Femur (tissue), 1 donor: ENCODE measurements at places on chromosomes 6 and 20.

DNA sequence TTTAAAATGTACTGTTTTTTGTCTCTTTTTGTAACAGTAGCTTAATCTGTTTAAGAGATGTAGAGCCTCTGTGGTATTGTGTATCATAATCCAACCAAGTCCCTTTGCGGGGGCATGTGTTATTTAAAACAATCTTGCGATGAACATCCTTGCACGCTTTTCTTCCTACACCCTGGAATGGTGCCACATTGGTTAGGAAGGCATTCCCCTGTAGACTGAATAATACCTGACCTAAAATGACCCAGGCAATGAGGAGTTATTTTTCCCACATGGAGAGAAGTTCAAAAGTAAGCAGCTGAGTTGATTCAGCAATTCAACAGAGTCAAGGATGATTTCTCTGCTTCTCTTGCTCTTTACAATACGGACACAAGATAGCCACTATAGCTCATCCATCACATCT lies 142.0 kb upstream of the PMEPA1 start:
- DNase-seq, result no peak

GRCh38 chr20:59962155-59962554 lies 3.9 kb downstream of the CDH26 start:
- no peak for DNase-seq

GRCh38 chr6:170444811-170445211 lies 108.3 kb downstream of the PSMB1 start:
- no peak for DNase-seq

- no peak for DNase-seq
Measured at GRCh38 chr20:18139832-18140231, 2.2 kb downstream of the KAT14 start.

GRCh38 chr6:101776919-101777350 lies 383.4 kb downstream of the GRIK2 start:
- DNase-seq, result peak; percentile 35

GRCh38 chr6:140811642-140812041 lies 1321.1 kb upstream of the GJE1 start:
- DNase-seq, result no peak

DNA sequence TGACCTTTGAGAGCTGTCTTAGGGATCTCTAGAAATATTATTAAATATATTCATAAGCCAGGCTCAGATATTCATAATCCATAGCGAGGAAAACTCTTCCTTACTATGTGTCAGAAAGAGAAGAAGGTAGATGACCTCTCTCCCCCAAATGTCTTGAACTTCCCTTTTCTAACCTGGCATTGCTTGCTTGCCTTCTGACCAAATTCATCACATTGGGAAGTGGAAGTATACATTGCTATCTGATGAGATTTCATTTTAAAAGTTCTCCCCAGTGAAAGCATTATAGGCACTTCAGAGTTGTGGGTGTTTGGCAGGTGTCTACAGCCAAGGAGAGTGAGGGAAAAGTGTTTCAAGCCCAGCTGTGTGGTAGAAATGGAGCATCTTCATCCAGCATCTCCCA lies 197.3 kb downstream of the ZFAND3 start:
- no peak for DNase-seq

- DNase-seq, result no peak
Measured at GRCh38 chr6:159976686-159977254, 7.9 kb downstream of the IGF2R start.

- no peak for DNase-seq
Measured at GRCh38 chr20:33647603-33648395, 14.3 kb upstream of the C20orf144 start.

GRCh38 chr20:673603-674001 lies 2.0 kb downstream of the SCRT2 start:
- no peak for DNase-seq

- no peak for DNase-seq
Measured at GRCh38 chr6:163705923-163706322, 291.4 kb downstream of the QKI start.

- DNase-seq, result no peak
Measured at GRCh38 chr20:64044484-64045247, 4.8 kb downstream of the SOX18 start.

DNA sequence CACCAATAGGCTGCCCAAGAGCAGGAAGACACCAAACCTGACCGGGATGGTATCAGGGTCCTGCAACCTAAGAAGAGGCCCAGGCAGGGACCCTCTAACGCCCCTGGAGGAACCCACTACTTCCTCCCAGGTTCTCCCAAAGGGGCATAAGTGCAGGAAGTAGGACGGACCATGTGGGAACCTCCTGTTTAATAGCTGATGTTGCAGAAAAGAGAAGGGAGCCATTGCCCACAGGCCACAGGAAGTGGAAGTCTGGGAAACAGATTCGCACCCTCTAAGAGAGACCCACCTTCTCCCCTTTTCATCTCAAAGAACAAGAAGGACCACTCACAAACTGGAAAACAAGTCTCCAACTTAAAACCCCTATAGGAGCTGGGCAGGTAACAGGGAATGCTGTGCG lies 18.1 kb downstream of the PREX1 start:
- no peak for DNase-seq

DNA sequence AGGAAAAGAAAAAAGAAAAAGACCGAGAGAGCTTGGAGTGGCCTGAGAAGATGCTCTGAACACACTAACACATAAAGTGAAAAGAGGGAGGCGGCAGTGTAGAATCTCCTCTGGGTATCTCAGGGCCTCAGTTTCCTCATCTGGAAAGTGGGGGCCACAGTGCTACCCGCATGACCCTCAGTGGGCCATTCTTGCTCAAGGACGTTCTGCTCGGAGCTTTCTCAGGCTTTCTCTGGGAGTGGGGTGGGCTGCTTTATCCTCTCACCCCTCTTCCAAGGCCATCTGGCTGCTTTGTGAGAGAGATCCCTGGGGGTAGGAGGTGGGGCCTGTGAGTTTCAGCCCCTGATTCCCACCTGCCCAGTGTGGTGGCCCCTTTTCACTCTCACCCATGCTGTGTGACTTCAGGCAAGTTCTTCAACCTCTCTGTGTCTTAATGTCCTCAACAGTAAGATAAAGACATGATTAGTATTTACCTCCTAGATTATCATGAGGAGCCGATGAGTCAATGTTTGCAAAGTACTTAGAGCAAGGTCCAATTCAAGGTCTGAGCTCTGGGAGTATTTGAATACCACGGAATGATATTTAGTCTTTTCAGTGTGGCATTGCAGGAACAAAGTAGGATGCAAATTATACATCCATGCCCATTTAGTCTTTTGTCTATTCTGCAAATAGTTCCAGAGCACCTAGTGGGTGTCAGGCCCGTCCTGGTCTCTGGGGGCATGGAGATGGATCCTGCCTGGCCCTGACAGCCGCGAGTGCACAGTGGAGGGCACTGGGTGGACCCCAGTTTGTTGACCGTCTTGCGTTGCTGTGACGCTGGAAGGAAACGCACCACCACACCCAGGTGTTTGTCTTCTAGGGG lies 34.3 kb downstream of the SRC start:
- peak; percentile 11 for DNase-seq

DNA sequence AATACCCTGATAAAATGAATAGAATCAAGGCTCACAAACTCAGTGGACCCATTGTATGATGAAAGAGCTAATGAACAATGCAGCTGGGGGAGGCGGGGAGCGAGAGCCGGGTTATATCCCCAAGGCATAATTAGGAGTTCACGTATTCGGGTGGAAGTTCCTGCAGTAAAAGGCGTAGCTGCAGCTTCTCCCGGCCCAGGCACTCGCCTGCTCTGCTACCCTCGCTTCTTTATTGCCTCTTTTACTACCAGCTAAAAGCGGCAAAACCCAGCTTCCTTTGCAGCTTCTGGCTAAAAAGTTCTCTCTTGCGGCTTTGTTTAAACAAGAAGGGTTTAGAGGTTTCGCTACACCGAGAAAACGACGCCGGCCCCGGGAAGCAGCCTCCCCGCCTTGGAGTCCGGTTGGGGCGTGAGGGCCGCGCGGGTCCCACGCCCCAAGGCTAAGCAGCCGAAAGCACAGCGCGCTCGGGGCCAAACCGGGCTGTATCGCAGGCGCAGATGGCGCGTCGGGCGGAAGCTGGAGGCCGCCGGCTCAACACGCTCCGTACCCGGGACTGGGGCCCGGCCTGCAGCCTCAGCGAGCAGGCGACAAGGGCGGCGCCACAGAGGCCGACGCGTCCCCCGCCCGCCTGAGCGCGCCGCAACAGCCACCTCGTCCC lies 1.6 kb downstream of the ZBTB2 start:
- peak; percentile 76 for DNase-seq

DNA sequence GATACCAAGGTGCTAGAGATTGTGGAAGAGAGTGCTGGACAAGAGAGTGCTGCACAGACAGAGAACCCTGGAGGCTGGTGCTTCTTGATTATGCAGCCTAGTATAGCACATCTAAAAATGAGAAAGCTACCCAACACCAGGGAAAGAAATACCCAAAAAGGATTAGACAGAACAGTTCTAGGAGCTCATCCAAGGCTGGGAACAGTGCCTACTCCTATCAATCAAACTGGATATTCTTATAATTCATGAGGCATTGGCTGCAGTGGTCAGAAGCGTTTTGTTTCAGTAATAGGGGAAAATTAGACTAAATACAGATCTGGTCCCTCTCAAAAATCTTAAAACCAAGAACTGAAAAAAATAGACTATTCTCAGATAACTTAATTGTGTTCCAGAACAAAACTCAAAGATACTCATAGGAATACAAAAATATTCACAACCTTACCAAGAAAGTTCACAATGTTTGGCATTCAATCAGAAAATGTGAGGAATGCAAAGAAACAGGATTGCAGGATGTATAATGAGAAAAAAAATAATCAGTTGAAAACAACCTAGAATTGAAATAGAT lies 222.9 kb downstream of the EPHA7 start:
- peak; percentile 23 for DNase-seq

GRCh38 chr6:13881621-13882165 lies 43.1 kb upstream of the RNF182 start:
- DNase-seq, result no peak

DNA sequence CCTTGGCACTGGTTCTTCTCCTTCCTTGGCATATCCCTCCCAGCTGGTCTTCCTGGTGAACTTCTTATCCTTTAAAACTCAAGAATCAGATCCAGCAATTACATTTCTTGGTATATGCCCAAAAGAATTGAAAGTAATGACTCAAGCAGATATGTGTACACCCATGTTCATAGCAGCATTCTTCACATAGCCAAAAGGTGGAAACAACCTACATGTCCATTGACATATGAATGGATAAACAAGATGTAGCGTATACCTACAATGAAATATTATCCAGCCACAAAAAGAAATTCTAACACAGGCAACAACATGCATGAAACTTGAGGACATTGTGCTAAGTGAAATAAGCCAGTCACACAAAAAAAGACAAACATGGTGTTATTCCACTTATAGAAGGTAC lies 103.7 kb upstream of the NT5E start:
- no peak for DNase-seq

- no peak for DNase-seq
Measured at GRCh38 chr6:117008618-117009017, 131.6 kb downstream of the RFX6 start.

- DNase-seq, result no peak
Measured at GRCh38 chr20:31740208-31740607, 1.1 kb downstream of the TPX2 start.

DNA sequence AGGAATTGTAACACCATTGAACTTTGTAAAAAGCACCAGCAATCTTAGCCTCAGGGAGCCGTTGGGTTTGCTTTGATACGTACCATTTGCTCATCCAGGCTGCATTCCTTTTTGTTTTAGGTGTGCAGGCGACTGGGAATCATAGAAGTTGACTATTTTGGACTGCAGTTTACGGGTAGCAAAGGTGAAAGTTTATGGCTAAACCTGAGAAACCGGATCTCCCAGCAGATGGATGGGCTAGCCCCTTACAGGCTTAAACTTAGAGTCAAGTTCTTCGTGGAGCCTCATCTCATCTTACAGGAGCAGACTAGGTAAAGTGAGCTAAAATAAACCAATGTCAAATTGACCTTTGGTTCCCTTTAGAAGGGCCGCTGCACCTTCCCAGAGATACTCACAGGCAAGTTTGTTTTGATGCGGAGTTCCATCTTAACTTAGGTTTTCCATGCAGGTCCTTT lies 1.6 kb downstream of the MYLIP start:
- no peak for DNase-seq

DNA sequence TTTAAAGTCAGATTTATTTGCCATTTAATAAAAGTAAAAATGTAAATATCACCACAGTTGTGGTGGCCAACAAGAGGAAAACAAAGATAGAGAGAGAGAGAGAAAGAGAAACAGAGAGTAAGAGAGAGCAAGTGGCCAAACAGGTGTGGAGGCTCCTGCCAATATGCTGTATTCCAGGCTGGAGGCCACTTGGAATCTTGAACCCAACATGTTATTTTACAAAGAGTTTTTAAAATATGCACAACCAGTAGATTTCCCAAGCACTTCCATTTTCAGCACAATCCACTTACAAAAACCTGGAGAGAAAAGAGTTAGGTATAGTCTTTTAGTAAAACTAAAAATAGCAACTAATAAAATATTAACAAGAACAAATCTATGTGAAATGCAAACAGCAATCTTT lies 1323.1 kb upstream of the CITED2 start:
- no peak for DNase-seq

DNA sequence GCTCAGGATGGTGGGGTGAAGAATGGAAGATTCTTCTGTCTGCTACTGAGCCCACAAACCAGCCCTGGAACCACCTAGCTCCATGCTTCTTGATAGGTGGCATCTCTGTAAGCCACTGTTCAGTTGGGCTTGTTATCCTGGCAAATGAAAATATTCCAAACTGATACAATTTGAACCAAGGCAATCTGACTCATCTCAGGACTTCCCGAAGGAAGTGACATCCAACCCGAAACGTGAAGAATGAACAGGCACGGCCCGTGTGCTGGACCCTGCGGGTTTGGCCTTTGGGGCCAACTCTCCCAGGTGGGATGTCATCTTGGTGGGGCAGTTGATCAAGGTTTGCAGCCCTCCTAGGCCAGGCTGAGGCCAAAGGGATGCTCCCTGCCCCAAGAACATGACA lies 160.3 kb downstream of the PREX1 start:
- DNase-seq, result no peak

DNA sequence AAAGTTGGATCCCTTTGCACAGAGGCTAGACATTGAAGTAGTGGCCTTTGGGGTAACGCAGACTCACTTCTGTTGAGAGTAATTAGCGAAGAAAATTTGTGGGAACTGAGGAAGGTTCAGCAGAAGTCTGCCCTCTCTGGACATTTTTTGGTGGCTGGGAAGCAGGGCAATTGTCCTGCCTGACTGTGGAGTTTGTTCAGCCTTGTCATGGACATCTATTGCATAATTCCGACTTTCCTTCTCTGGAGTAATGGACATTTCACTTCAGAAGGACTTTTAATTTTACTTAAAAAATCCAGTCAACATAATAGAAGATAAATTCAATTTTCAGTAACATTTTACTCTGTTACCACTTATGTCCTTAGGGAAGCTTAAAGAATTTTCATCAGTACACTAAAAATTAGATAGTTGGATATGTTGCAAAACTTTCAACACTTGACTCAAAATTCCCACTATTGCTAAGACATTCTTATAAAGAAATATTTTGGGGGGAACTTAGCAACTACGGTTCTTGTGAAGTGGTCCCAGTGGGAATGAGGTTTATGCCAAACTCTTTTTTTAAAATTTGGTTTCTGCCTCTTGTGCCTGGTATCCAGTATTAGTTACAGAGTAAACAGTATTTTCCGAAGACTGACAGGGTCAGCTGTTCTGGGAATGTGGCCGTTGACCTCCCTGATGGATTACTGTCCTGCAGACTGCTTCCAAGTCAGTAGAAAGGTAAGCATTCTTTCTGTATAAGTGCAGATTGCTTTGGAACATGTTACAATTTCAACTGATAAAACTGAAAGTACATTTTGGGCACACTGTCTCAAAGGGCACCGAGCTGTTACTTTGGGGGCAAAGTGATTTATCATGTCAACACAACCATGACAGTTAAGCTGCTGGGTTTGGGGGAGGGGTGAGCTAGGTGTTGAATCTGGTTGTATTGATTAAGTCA lies 100.6 kb upstream of the MLIP start:
- peak; percentile 63 for DNase-seq
